ENCODE measurements at places on chromosomes 6 and 20.
A peak's percentile ranks its signal among the peaks of the same experiment; 100 is the strongest.

GRCh38 chr20:56376331-56376730 is 15.7 kb downstream of the AURKA start:
- DNase-seq: peak; percentile 43

DNA sequence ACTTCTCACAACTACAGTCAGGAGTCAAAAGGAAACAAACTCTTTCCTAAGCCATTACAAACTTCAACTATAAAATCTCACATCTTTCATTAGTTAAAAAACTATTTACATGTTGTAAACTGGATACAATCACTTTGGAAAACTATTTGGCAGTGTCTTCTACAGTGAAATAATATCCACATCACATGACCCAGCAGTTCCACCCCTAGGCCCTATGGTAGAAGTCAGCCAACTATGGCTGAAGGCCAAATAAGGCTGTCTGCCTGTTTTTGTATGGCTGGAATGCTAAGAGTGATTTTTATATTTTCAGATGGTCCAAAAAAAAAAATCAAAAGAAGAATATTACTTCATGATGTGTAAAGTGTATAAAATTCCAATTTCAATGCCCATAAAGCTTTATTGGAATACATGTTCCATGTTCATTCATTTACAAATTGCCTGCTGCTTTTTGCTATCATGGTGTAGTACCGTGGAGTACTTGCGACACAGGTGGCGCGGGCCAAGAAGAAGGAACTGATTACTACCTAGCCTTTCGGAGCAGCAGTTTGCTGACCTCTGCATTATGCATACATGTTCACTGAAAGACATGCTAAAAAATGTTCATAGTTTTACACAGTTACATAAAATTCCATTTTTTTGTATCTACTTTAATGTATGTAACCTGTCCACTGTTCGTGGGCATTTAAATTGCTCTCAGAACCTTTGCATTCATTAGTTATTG is 129.0 kb downstream of the KIF16B start:
- no peak for DNase-seq

DNA sequence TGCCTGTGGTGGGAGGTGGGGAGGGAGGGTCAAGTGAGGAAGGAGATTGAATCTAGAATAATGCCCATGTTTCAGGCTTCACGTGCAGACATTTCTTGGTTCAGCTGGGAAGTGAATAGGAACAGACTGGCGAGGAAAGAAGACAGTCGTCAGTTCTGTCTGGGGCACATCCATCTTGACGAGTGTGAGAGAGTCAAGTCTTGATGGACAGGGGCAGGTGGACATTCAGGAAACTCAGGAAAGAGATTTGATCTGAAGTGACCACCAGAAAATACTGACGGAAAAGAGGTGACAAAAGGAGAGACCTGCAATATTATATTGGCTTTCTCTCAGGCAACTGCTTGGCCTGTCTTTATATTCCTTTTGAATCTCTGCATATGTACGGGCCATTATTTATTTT is 68.6 kb downstream of the ESR1 start:
- no peak for DNase-seq

DNA sequence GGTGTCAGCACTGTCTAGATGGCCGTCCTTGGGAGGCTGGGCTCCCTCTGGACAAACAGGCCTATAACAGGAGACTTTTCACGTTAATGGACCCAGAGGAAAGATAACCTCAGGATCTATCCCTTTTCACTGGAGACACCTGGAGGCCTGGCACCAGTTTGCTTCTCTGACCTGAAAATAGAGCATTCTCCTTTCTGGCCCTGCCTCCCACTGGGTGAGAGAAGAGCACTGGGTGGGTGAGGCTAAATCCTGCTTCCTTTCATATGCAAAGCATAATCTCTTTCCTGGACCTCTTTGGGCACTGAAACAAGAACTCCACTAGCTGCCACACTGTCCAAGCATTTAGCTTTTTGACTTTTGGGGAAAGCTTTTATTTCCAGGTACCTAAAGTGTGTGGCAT is 78.3 kb downstream of the FOXO3 start:
- no peak for DNase-seq

GRCh38 chr20:62381202-62381797 is 5.6 kb upstream of the RPS21 start:
- no peak for DNase-seq

DNA sequence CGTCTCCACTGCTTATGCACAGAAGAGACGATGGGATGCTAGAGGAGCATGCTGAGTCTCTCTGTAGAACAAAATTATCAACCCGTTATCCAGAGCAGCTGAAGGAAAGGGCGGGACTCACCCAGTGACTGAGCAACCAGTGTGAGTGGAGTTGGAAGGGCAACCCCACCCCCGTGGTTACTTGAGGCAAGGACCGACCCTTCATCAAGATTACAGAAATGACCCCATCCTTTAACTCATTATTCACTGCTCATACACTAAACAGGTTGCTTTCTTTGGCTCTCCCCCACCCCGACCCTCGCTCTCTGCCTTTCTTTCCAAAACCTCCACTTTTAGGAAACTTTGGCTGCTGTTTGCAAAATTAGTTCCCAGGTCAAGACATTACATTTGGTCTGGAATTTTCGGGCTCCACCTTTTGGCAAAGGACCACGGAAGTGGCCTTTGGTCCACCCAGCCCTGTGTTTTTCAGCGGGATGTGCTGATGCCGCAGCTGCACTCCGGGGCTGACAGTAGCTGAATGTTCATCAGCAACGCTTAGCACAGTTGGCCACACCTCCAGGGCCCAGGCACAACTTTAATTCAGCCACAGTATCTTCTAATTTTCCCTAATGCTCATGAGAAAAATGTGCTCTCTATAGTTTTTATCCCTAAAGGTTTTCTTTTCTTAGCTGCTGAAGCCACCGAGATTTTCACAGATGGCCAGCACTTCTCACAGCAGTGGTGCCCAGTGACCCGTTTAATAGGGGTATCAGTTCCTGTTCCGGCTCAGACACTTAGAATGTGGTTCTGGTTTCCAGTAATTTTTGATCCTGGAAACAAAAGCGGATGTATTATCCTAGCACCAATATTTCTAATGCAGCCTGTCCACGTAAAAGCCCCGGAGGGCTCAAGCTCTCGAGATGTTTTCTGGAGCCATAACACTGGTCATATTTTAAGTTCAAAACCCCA is 103.6 kb upstream of the NXT1 start:
- DNase-seq: no peak

GRCh38 chr6:56953597-56954402 is 1.1 kb upstream of the BEND6 start:
- DNase-seq: no peak

GRCh38 chr20:39871013-39871412 is 818.0 kb downstream of the MAFB start:
- no peak for DNase-seq

- peak; percentile 21 for DNase-seq
These were observed 309 bp upstream of the ABRACL start for GRCh38 chr6:139028215-139028657.

DNA sequence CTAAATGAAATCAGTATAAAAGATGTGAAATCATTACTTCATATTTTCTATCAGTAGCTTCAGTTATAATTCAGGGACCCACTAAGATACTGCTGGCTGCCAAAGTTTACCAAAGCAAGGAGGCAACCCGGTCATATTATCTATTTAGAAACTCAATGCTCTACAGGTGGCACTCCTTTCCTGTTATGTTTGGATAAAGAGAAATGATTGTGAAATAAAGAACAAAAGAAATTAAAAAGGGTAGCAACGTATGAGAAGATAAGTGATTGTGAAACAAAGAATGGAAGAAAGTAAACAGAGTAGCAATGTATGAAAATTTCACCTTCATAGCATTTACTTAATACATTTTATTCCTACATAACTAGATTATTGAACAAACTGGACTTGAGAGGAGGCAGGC is 45.2 kb downstream of the RSPH3 start:
- DNase-seq: no peak

DNA sequence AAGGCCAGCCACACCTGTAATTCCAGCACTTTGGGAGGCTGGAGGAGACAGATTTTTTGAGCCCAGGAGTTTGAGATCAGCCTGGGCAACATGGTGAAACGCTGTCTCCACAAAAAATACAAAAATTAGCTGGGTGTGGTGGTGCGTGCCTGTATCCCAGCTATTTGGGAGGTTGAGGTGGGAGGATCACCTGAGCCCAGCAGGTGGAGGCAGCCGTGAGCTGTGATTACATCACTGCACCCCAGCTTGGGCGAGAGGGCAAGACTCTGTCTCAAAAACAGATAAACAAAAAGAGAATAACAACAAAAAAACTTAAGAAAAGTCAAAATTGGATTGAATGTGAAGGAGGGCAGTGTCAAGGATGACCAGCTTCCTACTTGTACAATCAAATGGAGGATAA is 2.9 kb downstream of the TPD52L1 start:
- DNase-seq: no peak

DNA sequence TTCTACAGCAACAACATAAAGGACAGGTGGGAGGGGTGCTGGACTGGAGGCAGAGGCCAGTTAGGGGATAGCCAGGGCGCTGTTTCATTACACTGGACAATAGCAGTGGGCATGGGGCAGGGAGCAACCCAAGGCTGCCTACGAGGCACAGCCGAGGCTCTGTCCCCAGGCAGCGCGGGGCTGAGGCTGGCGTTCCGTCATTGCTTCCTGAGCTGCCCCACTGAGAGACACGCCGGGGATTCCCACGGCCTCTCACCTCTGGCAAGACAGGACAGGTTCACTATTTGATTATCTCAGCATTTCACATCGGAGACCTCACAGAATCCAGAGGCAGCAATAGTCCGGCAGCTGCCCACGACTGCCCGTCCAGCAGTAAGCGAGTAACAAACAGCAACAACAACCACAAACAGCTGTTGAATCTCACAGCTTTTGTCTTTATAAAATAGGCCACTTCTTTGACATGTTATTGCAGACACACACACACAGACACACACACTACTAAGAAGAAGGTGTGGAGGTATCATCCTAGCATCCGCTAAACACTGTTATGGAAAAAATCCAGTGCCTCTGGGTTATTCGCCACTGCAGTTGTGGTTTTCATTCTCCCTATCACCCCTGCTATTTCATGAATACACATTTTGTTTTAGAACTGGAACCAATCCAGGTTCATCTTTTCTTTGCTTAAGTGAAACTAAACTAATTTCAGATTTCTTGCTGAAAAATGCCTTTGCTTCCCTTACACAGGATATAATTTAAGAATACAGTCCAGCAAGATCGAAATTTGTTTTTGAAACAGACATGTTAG is 19.5 kb downstream of the KIF25 start:
- no peak for DNase-seq

- no peak for DNase-seq
These were observed 11.3 kb upstream of the DSN1 start for GRCh38 chr20:36784900-36785299.

DNA sequence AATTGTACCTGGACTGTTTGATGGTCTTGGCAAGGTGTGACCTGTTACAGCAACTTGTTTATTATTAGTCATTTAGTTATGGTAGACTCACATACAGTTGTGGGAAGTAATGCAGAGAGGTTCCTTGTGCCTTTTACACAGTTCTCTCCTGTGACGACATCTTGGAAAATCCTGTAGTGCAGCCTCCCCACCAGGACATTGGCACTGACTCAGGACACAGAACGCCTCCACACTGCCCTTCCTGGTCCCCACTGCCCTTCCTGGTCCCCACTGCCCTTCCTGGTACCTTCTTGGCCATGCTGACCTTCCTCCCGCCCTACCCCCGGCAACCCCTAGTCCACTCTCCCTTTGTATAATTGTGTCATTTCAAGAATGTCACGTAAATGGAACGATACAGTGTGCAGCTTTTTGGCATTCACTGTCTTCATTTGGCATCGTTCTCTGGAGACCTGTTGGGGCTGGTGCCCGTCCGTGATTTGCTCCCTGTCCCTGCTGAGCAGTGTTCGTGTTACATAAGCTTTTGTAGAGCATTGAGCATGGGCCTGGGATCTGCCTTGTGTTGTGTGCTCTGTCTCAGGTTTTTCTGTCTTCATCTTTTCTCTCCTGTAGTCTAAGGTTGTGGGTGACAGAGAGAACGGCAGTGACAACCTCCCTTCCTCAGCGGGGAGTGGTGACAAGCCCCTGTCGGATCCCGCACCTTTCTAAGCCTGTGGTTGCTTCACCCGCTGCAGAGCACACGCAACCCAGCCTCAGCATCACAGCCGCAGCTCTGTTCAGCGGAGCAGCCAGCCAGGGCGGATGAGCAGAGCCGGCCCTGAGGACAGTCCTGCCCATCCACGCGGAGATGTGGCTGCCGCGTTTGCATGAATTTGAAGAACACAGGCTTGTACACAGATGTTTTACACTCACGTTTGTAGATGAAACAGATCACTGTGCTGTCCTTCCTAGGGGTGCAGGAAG is 5.4 kb upstream of the DNAJC5 start:
- peak; percentile 51 for DNase-seq

DNA sequence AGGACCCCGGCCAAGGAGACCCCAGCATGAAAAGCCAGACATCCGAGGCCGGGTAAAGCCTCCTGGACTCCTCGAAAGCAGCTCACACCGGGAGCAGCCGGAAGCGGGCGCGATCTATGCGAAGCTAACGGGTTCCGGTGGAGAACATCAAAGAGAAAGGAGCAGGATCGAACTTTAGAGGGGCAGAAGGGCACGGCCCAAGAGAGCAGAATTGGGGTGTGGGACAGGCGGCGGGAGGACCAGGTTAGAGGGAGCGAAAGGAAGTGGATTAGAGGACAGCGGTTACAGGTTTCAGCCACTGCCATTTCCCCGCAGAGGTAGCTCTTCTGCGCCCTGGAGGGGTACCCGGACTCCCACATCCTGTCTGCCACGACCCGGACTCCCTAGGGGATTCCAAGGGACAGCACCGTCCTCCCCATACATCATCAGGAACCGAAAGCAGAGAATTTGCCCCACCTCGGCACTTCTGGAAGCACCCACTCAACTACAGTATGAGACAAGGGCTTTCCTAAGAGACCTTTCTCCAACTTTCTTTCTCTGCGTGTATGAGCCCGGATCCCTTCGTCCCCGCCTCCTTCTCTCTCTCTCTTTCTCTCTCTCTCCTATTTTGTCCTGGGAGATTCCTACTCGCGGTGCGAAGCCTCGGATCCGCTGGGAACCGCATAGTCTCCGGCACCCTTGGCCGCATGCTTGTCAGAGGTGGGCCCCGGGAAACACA is 507 bp upstream of the VGLL2 start:
- DNase-seq: no peak

- no peak for DNase-seq
These were observed 468.2 kb downstream of the PKHD1 start for GRCh38 chr6:51619042-51619799.

- DNase-seq: no peak
These were observed 9.6 kb downstream of the JARID2 start for GRCh38 chr6:15255481-15255880.

All from inflammatory macrophage (primary cell).